ENCODE measurements at places on chromosomes 3 and 15.

- DNase-seq: no peak
Observed at GRCh38 chr3:163561151-163561550, 1517.1 kb downstream of the SI start.

GRCh38 chr15:55627730-55628368 lies 39.7 kb upstream of the PYGO1 start:
- DNase-seq: no peak

- DNase-seq: no peak
Observed at GRCh38 chr3:13161021-13161759, 88.0 kb upstream of the IQSEC1 start.

GRCh38 chr15:66402761-66403284 lies 16.1 kb downstream of the MAP2K1 start:
- DNase-seq: no peak

DNA sequence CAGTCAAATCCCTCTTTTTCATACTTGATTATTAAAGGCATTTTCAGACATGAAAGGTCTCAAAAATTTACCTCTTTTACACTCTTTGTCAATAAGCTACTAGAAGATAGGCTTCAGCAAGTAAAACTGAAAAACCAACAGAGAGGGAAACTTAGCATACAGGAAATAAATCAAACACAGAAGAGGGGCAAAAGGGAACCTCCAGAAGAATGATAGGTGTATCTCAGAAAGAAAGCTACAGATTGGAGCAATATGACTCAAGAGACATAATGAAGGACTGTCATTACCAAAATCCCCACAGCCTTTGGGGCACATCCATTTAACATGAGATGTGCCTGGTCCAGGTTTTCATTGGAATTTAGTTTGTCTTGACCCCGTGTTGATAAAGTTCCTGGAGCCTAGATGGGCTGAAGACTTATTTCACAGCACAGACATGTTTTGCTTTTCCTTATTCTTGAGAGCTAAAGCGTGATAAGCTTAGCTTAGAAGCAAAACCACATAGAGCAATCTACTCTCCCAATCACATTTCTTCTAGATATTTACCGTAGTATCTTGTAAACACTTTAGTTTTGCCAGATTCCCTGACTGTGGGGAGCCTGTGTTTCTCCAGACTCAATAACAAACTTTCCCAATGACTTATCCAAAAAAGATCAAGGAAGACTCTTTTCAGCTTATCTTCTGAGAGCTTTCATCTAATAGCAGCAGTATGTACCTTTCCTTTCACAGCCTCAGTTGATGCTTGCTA lies 11.7 kb downstream of the LRRFIP2 start:
- DNase-seq: no peak

- DNase-seq: no peak
Observed at GRCh38 chr3:73603762-73604171, 21.0 kb downstream of the PDZRN3 start.

DNA sequence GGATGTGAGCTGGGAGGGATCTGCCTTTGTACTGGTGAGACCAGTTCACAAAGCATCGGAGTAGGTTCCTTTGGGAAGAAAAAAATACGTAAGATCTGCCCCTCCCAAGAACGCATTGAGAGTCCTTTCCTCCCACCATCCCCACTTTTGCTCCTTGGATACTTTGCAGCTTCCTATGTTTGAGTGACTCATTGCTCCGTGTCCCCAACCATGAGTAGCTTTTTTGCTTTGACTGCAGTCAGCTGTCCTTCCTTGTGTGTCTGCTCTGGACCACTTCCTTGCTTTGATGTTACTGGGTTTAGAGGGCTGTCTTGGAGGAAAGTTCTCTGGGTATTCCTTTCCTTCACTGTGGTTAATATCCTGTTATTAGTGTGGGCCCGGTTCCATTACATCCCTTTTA lies 43.2 kb upstream of the PTPN23 start:
- no peak for DNase-seq

DNA sequence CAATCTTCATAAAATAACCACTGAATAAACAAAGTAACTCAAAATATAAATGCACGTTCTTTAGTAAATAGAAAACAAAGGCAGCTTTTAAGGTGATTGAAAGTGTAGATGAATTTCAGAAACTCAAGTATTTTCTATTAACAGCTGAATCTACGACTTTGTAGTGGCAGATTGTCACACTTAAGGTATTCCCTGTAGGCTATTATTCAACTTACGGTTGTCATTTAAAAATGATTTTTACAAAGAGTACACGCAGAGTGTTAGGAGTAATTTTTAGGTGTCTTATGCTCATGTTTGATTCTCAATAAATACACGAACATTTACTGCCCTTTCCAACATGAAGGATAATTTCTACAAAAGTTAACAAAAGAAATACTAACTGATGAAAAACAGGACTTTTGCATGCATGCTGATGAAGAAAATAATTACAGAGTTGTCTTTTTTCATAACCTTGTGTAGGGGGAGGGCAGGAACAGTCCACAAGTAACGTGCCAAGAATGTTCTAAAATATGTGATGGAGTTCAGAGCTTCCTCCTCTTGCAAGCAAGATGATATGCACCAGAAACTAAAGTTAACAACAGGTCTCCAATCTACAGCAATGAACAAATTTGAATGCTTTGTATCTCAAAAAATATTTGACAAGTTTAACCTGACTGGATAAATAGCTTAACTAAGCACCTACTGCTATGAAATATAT lies 16.7 kb downstream of the DCBLD2 start:
- no peak for DNase-seq

DNA sequence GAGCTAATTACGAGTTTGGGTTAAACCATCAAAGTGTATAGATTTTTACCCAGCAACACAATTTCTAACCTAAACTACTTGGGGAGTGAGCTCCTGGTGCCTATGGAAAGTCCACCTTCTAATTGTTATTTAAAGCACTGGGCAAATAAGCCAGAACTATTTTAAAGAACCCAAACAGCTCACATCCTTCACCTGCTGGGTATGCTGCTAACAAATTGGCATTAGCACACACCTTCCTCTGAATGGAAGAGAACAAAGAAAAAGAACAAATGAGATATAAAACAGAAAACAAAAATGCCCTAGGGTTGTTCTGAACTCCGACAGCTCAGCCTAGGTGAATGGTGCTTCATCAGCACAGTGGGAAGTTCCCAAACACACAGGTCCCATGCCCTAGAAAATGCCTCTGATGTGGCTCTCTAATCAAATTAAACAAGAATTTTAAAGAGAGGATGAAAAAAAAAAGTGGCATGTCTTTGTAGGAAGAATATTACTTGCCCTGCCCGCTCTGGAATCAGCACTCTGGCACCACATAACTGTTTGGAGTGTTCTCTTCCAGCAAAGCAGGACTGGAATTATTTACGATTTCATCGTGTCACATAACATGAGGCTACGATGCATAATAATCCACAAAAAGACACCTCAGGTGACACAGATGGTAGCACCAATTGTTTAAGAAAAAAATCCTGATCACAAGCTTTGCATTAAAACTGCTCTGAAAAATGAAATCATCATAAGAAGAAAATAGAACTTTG lies 334.4 kb downstream of the GBE1 start:
- no peak for DNase-seq

- DNase-seq: no peak
Observed at GRCh38 chr3:58207954-58208353, 2.8 kb downstream of the DNASE1L3 start.

GRCh38 chr3:86991482-86991815 lies 500 bp upstream of the VGLL3 start:
- no peak for DNase-seq

- DNase-seq: no peak
Observed at GRCh38 chr15:84969257-84969656, 12.4 kb upstream of the PDE8A start.

DNA sequence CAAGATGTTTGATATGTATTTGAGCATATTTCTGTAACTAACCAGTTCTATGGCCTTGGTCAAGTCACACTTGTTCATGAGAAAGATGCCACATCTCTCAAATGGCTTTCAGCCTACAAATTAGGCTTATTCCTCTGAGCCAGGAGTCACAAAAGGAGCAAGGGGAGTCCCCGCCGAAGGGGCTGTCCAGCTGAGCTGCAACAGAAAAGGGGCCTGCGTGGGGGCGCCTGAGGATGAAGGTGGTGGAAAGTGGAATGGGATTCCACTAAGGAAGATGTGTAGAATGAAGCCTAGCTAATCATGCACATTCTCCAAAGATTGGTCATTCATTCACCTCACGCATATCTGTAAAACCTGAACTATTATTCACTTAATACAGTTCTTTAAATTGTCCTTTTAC lies 19.1 kb downstream of the ALDH1L1 start:
- no peak for DNase-seq

DNA sequence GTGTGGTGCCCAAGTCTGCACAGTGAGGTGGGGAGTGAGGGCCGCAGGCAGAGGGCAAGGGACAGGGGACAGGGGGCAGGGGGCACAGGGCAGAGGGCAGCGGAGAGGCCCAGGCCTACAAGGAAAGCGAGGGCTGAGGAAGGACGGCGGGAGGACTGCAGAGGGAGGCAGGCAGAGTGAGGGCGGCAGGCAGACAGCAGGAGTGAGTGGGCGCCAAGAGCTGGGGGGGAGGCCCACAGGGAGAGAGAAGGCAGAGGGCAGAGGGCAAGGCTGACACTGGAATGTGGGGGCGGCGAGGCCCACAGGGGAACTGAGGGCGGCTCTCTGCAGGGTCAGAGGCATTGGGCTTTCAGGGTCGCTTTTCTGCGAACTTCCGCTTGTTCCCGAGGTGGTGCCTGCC lies 267.8 kb upstream of the NDN start:
- no peak for DNase-seq

DNA sequence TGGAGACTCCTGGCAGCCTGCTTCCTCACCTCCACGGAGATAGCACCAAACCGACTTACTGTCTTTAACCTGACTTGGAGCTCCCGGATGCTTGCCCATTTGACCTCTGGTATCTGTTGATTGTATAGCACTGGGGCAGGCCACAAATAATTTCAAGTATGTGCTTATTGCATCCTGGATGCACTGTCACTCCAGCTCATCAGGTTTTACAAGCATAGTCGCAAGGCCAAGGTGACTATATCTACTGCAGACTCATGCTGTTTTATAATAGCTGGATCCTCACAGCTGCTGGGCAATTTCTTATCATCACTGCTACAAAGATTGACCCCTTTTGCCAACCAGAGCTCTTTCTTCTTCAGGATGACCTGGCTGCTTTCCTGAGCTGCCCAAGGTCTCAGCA lies 45.6 kb downstream of the PEX5L start:
- no peak for DNase-seq

GRCh38 chr3:181457756-181458155 lies 254.0 kb upstream of the SOX2 start:
- no peak for DNase-seq

DNA sequence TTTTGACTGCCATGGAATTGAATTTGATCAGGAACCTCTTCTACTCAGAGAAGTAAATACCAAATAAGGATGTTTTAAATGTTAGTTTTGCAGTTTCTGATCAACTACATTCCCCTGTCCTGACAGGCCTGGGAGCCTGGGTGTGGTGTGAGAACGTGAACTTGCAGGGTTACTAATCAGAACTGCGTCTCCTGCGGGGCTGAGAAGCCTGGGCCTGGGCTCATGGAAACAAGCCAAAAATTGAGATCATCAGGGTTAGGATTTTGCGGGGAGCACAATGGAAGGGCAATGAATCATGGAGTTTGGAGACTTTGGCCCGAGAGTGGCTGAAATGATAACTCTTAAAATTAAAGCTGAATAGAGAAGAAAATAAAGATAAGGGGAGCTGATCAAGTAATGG lies 47.8 kb upstream of the C3orf70 start:
- no peak for DNase-seq

DNA sequence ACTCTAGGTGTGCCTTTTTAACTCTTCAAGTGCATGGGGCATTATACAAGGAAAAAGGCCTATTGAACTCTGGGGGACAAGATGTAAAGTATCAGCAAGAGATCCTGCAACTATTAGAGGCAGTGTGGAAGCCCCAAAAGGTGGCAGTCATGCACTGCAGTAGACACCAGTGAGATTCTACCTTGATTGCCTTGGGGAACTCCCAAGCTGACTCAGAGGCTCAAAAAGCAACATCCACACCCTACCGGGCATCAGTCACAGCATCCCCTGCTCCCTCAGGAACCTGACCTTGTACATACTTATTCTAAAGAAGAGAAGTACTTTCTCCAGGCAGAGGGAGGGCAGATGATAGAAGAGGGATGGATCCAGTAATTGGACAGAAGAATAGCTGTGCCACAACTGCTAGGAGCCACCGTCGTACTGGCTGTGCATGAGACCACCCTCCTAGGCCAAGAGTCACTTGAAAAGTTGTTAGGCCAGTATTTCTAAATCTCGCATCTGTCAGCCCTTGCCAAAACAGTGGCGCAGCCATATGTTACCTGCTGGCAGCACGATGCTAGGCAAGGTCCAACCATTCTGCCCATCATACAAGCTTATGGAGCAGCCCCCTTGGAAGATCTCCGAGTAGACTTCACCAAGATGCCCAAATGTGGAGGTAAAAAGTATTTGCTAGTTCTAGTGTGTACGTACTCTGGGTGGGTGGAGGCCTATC lies 523.1 kb upstream of the FRG2C start:
- DNase-seq: no peak

DNA sequence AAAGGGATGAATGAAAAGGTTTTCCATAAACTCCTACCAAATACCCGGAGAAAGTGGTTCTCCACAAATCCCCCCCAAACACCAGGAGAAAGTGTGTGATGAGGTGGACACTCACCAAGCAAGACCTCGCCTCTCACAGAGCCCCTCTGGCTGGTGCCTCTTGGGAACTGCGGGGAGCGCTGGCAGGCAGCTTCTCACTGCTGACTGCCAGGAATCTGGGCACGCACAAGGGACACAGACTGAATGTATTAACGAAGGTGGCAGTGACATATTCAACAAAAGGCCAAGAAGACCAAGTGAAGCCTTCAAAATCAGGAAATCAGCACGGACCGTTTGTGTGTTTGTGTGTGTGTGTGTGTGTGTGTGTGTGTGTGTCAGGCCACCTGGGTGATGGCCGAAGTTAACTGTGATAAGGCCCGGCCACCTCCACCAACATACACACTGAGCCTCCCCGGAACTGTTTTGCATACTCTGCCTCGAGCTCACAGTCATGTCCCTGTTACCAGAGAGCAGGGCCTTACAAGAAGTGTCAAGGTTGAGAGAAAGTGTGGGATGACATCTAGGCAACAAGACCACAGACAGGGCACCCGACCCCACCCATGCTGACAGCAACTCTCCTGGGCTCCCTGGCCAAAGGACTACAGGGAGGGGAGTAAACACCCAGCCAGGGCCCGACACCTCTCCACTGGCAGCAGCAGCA lies 18.0 kb downstream of the ATP10A start:
- DNase-seq: no peak

Measured in SHP77 (cell line).